ENCODE measurements at places on chromosomes 7 and 10. TPM values are rescaled to one million over a fixed set of nuclear protein-coding genes. Genes with fewer than 3 reads are reported as not detected.

DNA sequence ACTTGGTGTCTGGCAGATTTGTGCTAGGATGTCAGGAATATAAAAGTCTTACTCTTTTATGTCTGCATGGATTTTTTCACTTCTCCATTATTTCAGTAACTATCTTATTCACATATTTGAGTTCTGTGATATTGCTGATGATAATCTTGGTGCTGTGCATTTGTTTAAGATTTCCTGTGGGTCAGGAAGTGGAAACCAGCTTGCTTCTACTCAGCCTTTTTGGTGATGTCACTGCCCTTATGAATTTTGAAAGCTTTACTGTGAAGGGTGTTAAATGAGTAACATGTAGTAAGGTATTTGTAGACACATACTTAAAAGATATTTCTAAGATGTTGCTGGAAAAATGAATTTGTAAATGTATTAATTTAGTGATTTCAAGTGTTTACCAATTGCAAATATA lies 69.5 kb upstream of the VOPP1 start:
- no peak for DNase-seq

DNA sequence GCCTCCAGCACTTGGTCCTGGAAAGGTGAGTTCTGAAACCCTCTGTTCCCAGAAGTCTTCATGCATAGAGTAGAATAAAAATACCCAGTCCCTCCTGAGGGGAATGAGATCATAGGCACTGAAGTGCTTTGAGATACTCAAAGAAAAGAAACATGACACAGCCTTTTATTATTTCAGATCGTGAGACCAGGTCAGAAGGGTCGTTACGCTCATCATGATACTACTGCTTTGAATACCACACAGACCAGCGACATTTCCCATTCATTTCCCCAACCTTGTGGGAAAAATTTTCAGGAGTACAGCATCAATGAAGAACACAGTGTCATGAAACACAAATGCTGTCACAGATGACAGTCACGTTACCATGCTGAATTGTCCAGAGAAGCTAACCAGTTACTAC lies 15.0 kb downstream of the CLRN3 start:
- DNase-seq = no peak

GRCh38 chr10:70321897-70322890 lies 38.4 kb upstream of the NPFFR1 start:
- DNase-seq = no peak

DNA sequence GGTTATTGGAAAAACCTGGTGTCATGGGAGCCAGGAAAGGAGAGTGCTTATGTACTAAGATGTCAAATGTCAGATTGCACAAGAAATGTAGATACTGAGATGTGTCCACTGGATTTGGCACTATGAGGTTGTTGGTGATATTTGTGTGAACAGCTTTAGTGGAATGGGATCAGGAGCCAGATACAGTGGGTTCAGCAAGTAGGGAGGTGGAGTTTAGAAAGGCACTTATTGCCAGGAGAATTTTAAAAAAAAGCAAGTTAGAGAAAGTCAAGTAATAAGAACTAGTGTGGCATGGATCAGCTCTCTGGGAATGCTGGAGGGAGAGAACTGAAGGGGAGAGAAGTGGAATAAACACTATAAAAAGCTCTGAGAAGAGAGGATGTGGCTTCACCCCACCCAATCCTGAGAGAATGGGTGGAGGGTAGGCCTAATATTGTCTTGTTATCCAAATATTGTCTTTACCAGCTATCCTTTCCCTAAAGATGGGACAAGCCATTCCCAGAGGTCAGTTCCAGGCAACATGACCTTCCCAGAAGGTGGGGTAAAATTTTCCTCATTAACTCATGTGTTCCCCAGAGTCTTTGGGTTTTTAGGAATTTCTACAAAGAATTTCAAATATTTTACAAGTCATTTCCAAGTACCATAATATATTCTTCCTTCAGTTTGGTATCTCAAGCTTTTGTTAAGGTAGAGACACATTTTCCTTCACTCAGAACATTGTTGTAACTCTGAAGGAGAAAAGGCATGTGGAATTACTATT lies 42.3 kb downstream of the ENTPD1 start:
- DNase-seq = no peak

Gene PCLO
- total RNA-seq = 20.9 TPM

Gene RASA4B
- 10.9 TPM for total RNA-seq
